Non-pigmented ciliary epithelial cell (primary cell): ENCODE measurements at places on chromosomes 7 and 10.

DNA sequence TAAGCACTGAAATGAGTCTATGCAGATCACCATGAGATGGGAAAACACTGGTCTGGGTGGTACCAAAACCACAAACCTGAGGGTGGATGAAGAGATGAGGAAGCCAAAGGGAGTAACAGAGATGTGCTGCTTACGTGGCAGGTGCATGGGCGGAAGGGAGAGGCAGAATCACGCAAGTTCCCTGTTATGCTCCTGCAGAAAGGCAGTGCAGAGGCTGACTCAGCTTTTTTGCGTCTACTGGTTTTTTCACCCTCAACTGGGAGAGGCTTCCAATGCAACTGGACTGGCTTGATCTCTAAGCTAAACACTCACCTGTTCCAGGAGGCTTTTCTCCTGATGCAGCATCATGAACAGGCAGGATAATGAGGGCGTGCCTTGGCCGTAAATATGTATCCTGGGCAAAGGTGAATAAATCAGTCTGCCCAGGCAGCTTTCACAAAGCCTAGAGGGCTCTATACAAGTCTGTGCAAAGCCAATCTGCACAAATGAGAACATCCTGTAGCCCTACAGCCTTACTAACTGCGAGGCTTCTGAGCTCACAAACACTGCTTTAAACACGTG lies 95.4 kb upstream of the AFAP1L2 start:
- DNase-seq: no peak

DNA sequence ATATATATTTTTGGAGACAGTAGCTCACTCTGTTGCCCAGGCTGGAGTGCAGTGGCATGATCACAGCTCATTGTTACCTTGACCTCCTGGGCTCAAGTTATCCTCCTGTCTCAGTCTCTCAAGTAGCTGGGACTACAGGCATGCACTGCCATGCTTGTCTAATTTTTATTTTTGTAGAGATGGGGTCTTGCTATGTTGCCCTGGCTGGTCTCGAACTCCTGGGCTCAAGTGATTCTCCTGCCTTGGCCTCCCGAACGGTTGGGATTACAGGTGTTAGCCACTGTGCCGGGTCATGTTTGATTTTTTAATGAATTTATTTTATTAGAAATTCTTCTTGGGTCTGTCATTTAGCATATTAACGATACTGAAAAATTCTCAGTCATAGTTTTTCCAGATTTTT lies 70.5 kb downstream of the TMEM270 start:
- DNase-seq: no peak

- no peak for DNase-seq
Observed at GRCh38 chr7:147796581-147796980, 794.0 kb upstream of the C7orf33 start.

GRCh38 chr10:25877296-25877695 lies 56.7 kb upstream of the MYO3A start:
- no peak for DNase-seq
